ENCODE measurements at places on chromosomes 12 and 14. TPM values are rescaled to one million over a fixed set of nuclear protein-coding genes. Genes with fewer than 3 reads are reported as not detected.
A peak's percentile ranks its signal among the peaks of the same experiment; 100 is the strongest.

- no peak for DNase-seq
These were observed 49.1 kb downstream of the ANKS1B start for GRCh38 chr12:99935608-99936007.

DNA sequence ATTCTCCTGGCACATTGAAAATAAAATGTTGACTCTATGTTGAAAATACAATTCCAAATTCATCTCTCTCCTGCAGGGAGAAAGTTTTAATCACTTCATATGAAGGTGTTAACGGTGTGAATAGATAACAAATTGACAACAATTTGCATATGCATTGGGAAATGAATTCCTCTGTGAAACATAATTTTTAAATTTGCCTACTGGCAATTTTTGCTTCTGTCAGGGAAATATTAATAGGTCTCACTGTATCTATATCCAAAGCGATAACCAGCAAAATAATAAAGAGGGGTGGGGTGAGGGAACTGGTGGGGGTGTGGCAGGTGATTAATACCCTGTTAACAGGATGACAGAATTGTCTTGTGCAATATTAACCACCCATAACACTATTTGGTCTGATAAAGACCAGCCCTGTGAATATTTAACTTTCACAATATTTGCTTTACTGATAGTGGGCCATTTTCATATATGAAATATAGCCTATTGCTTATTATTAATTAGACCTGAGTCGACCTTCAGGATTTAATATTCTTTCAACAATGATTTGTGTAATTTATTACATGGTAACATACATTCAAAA, 239.0 kb upstream of the SSTR1 start:
- no peak for DNase-seq

- DNase-seq, result no peak
These were observed 296.6 kb upstream of the RTL1 start for GRCh38 chr14:101200008-101200649.

The FSCB gene
- total RNA-seq, result not detected

GRCh38 chr14:104886690-104887622, 21.9 kb downstream of the CEP170B start:
- DNase-seq, result no peak

GRCh38 chr12:54428050-54429013, 9.3 kb upstream of the ITGA5 start:
- DNase-seq, result peak; percentile 97

GRCh38 chr12:18895946-18896345, 158.0 kb downstream of the CAPZA3 start:
- DNase-seq, result peak; percentile 6

The CARMIL3 gene
- total RNA-seq, result not detected
